Fibroblast of skin of right biceps (primary cell): ENCODE measurements at places on chromosomes 4 and X.

DNA sequence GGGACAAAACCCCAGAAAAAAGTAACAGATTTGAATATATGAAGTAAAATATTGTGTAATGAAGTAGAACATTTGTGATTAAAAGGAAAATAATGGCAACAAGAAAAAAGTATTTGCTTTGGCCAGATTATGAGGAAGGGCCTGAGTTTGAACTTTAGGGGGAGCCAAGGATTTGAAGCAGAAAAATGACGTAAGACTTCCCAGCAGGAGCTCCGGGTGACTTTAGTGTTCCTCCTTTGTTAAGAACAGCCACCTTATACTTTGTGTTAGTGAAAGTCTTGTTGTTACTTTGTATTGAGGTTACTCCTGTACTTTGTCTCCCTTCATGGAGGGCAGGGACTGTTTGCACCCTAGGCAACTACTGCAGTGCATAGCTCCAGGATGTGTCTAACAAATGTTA is 41.1 kb downstream of the DCUN1D4 start:
- no peak for DNase-seq

DNA sequence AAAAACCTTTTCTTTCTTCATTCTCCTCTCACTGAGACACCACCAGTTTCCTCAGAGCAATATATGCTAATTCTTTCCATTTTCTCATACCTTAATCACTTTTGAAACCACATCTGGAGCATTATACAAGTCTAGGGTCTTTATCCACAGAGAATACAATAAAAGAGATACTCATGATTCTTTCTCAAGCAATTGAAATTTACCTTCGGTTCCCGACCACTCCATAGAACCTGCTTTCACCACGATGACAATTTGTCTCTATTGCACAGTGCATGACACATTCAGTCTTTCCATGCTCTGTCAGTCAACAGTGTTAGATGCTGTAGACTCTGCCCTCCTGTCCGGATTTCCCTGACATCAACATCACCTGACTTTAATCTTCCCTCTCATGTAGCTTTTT is 409.3 kb upstream of the NWD2 start:
- DNase-seq: no peak

GRCh38 chrX:54786967-54787366 is 11.1 kb downstream of the ITIH6 start:
- DNase-seq: no peak

GRCh38 chrX:103517246-103517645 is 2.0 kb downstream of the RAB40A start:
- DNase-seq: peak; percentile 63

DNA sequence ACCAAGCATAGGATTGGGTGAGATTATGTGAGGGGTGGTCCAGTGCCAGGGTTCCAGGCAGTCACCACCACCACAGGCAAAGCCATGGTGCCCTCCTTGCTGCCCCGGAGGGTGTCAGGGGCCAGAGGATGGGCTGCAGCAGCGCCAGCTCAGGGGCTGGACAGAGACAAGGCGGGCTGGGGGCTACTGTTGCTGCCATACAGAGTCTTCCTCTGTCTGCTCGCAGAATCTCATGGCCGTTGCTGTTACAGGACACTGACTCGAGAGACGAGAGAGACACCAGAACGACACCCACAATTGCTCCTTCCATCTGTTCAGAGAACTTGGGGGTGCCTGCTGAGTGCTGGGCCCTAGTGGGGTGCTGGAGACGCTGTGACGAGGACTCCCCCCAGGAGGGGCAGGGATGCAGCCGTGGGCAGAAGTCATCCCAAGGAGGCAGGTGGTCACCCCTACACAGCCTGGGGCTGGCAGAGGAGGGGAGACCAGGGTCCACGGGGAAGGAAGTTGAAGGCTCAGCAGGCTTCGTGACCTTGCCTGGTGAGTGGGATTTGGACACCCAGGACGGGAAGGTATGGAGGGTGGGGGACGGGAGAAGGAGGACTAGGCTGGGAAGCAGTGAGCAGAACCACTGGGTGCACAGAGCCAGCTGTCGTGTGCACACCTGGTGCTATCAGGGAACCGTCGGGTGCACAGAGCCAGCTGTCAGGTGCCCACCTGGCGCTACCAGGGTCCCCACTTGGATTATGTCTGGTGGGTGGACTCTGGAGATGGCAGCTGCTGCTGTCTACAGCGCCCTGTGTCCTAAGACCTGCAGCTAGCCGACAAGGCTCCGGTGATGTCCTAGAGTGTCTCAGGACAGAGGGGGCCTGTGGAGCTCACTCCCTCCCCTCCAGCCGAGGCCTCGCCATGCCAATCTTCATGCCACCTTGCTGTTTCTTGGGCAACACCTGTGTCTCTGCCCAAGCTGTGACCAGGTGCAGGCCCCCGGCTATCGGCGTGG is 43.9 kb upstream of the HMX1 start:
- DNase-seq: no peak

GRCh38 chrX:130060122-130061069 is 49.9 kb downstream of the ELF4 start:
- peak; percentile 62 for DNase-seq

DNA sequence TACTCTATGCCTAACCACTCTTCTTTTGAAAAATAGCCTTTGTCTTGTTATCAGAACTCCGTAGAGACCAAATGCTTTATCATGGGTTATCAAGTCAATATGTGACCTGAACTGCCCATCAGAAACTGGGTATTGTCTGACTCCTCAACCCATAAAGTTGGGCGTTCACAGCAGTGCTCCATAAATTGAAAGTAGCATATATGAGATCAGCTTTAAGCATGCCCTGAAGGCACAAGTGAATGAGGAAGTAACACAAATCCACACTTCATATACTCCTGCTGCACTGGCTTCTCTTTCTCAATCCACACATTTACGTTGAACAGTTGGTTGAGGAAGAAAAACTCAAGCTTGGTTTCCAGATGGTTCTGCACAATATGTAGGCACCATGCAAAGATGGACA is 1106.0 kb downstream of the STIM2 start:
- DNase-seq: no peak

GRCh38 chr4:156584100-156584499 is 387.5 kb downstream of the PDGFC start:
- no peak for DNase-seq

- no peak for DNase-seq
These were observed 1.3 kb upstream of the ARX start for GRCh38 chrX:25016938-25017598.

- DNase-seq: no peak
These were observed 432.3 kb upstream of the HS3ST1 start for GRCh38 chr4:11860996-11861395.

GRCh38 chrX:78595901-78596502 is 63.1 kb downstream of the RTL3 start:
- DNase-seq: peak; percentile 10

- DNase-seq: peak; percentile 1
These were observed 160.0 kb upstream of the NHS start for GRCh38 chrX:17214962-17215361.

GRCh38 chrX:64853424-64853823 is 122.8 kb downstream of the ZC4H2 start:
- no peak for DNase-seq

GRCh38 chrX:116238093-116238492 is 67.5 kb downstream of the AGTR2 start:
- DNase-seq: no peak
